ENCODE measurements at places on chromosomes 2 and 18. TPM values are rescaled to one million over a fixed set of nuclear protein-coding genes. Genes with fewer than 3 reads are reported as not detected.

The GCG gene
- polyA plus RNA-seq = not detected

The CFAP65 gene
- not detected for polyA plus RNA-seq

The C1QL2 gene
- polyA plus RNA-seq = not detected

The IL18R1 gene
- 37.4 TPM for polyA plus RNA-seq

The TNFRSF11A gene
- 23.3 TPM for polyA plus RNA-seq

GRCh38 chr2:12728221-12728777 is 11.6 kb downstream of the TRIB2 start:
- H3K4me1 ChIP-seq = peaks cover 99% of the 10 kb centered on the region
- peak overlapping the region; percentile 100 for H3K4me3 ChIP-seq
- H3K27ac ChIP-seq = peak overlapping the region; percentile 92
- H3K36me3 ChIP-seq = peaks cover 12% of the 10 kb centered on the region
- H3K27me3 ChIP-seq = no peaks in the 10 kb centered on the region

- H3K4me3 ChIP-seq = no peak overlapping the region
- no peak overlapping the region for H3K27ac ChIP-seq
- no peaks in the 10 kb centered on the region for H3K36me3 ChIP-seq
- H3K4me1 ChIP-seq = no peaks in the 10 kb centered on the region
- H3K27me3 ChIP-seq = peaks cover 4% of the 10 kb centered on the region
- no peak for DNase-seq
These were observed 271.0 kb downstream of the MYCN start for GRCh38 chr2:16211341-16211740.

- H3K36me3 ChIP-seq = no peaks in the 10 kb centered on the region
- no peak overlapping the region for H3K4me3 ChIP-seq
- H3K27ac ChIP-seq = no peak overlapping the region
- no peaks in the 10 kb centered on the region for H3K4me1 ChIP-seq
- H3K27me3 ChIP-seq = no peaks in the 10 kb centered on the region
- no peak for DNase-seq
These were observed 838.8 kb downstream of the SLC4A3 start for GRCh38 chr2:220466251-220466691.

- H3K4me3 ChIP-seq = no peak overlapping the region
- H3K4me1 ChIP-seq = no peaks in the 10 kb centered on the region
- H3K27me3 ChIP-seq = peaks cover 2% of the 10 kb centered on the region
These were observed 108.3 kb downstream of the PIEZO2 start for GRCh38 chr18:11040823-11041656.

- no peak overlapping the region for H3K27ac ChIP-seq
- H3K4me3 ChIP-seq = no peak overlapping the region
- peaks cover 23% of the 10 kb centered on the region for H3K4me1 ChIP-seq
- no peak for DNase-seq
These were observed 367.3 kb upstream of the HS6ST1 start for GRCh38 chr2:128685841-128686496.

DNA sequence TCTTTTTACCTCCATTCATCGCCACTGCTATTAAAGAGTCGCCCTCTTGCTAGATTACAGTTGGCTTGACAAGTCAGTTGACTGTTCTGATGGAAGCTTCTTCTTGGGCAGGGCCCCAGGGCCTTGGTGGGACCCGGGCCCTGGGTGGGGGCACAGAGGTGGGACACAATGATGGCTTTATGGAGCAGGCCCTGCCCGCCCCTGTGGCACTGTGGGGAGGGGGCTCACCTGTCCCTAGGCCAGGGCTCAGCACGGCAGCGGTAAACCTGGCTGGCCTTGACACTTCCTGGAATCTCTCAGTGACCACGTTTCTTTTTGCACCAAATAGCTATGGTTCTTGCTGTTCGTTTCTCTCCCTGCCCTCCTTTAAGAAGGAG is 4.9 kb upstream of the HS6ST1 start:
- H3K36me3 ChIP-seq = no peaks in the 10 kb centered on the region
- peak overlapping the region; percentile 85 for H3K27ac ChIP-seq
- peaks cover 8% of the 10 kb centered on the region for H3K4me1 ChIP-seq

- no peak for DNase-seq
- no peaks in the 10 kb centered on the region for H3K36me3 ChIP-seq
- H3K4me1 ChIP-seq = no peaks in the 10 kb centered on the region
- no peak overlapping the region for H3K27ac ChIP-seq
- no peaks in the 10 kb centered on the region for H3K27me3 ChIP-seq
These were observed 1137.6 kb upstream of the NXPH2 start for GRCh38 chr2:139917690-139918384.

DNA sequence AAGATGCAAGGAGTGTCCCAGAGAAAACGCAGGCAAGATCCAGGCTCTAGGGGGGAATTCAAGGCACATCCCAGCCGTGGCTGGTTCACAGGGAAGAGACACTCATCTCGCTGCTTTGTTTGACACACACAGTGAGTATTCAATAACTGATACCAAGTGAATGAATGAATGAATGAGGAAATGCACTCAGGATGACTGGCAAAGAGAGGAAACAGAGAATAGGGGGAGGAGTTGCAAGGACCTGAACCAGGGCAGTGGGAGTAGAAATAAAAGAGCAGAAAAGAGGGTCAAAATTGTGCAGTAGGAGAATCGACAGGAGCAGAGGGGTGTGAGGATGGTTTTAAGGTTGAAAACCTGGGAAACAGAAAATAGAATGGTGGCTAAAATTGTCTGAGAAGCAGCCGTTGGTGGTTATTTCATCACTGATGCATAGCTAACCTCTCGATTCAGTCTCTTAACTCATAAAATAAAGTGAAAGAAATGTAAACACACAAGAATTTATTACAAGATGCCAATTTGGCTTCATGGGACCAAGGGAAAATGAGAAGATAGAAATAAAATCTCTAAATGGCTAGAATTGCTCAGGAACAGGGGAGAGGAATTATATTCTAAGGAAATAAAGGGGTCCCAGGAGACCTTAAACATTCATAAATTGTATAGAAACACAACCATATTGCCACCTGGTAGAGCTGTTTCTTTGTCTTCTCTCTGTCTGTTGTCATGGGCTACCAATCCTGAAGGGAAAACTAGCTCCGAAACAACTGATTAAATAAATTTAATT is 63.9 kb upstream of the PHLPP1 start:
- H3K27ac ChIP-seq = no peak overlapping the region
- H3K36me3 ChIP-seq = no peaks in the 10 kb centered on the region
- no peak overlapping the region for H3K4me3 ChIP-seq
- H3K27me3 ChIP-seq = peaks cover under 1% of the 10 kb centered on the region

- H3K4me1 ChIP-seq = peaks cover 57% of the 10 kb centered on the region
- H3K27me3 ChIP-seq = peaks cover 7% of the 10 kb centered on the region
- peak overlapping the region; percentile 99 for H3K27ac ChIP-seq
- peaks cover 13% of the 10 kb centered on the region for H3K36me3 ChIP-seq
These were observed 654 bp downstream of the PIK3C3 start for GRCh38 chr18:41955688-41956087.

DNA sequence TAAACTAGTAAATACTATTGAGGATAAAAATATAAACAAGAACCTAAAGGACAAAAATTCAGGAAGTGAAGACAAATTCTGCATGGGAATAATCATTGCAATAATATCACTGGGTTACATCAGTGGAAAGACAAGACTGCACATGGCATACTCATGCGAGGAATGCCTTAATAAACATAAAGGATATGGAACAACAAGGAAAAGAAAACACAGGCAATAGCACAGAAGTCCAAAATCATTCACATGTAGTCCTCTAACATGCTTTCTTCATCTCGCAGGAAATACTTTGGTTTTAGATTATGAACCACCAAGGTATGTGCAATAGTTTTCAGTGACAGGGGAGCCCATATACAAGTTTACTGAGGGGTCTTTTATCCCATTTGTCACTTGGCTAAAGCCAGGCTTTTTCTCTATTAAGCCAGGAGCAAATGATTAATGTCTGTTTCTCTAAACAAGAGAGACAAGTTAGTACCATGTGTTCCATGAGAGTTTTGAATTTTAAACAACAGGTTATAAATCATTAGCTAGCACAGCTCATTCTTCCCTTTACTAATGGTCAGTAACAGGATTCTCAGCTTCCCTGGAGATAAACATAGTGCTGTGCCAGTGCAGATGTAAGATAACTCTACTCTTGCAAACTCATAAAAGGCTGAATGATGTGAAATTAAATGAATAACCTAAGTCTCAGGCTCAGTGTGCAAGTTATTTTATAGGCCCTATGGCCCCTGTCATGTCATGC is 353.6 kb upstream of the FSIP2 start:
- H3K27ac ChIP-seq = no peak overlapping the region
- no peaks in the 10 kb centered on the region for H3K27me3 ChIP-seq
- no peak for DNase-seq
- H3K36me3 ChIP-seq = no peaks in the 10 kb centered on the region
- H3K4me1 ChIP-seq = no peaks in the 10 kb centered on the region

- H3K27ac ChIP-seq = no peak overlapping the region
- no peak overlapping the region for H3K4me3 ChIP-seq
- peaks cover 1% of the 10 kb centered on the region for H3K27me3 ChIP-seq
- no peak for DNase-seq
- peaks cover 3% of the 10 kb centered on the region for H3K36me3 ChIP-seq
- peaks cover 60% of the 10 kb centered on the region for H3K4me1 ChIP-seq
These were observed 36.1 kb downstream of the ARHGAP15 start for GRCh38 chr2:143165291-143165690.

- no peaks in the 10 kb centered on the region for H3K4me1 ChIP-seq
- no peak overlapping the region for H3K4me3 ChIP-seq
- H3K27ac ChIP-seq = no peak overlapping the region
These were observed 53.1 kb downstream of the INO80C start for GRCh38 chr18:35444636-35445035.

GRCh38 chr2:219435701-219436100 is 1.1 kb downstream of the SPEG start:
- H3K27ac ChIP-seq = no peak overlapping the region
- H3K36me3 ChIP-seq = no peaks in the 10 kb centered on the region
- H3K4me1 ChIP-seq = no peaks in the 10 kb centered on the region
- no peak for DNase-seq

- H3K4me3 ChIP-seq = no peak overlapping the region
- H3K36me3 ChIP-seq = no peaks in the 10 kb centered on the region
- DNase-seq = no peak
- H3K27me3 ChIP-seq = no peaks in the 10 kb centered on the region
- H3K4me1 ChIP-seq = no peaks in the 10 kb centered on the region
These were observed 289.7 kb upstream of the PARD3B start for GRCh38 chr2:204255526-204255925.
